ENCODE measurements at places on chromosomes 11 and 22.

- DNase-seq = no peak
- H3K27ac ChIP-seq = no peak overlapping the region
- peaks cover 32% of the 10 kb centered on the region for H3K27me3 ChIP-seq
- no peaks in the 10 kb centered on the region for H3K4me1 ChIP-seq
Measured at GRCh38 chr22:27317971-27318428, 483.6 kb downstream of the MN1 start.

- peaks cover 2% of the 10 kb centered on the region for H3K36me3 ChIP-seq
- DNase-seq = peak; percentile 90
- no peaks in the 10 kb centered on the region for H3K4me1 ChIP-seq
- no peaks in the 10 kb centered on the region for H3K27me3 ChIP-seq
- no peak overlapping the region for H3K27ac ChIP-seq
Measured at GRCh38 chr22:44735518-44736428, 16.6 kb upstream of the ARHGAP8 start.

- H3K27ac ChIP-seq = peak within 1 kb of the TSS; percentile 99
- H3K36me3 ChIP-seq = peaks cover 22% of the 10 kb centered on the region
- peaks cover 63% of the 10 kb centered on the region for H3K4me1 ChIP-seq
- peak within 1 kb of the TSS; percentile 94 for H3K4me3 ChIP-seq
- peaks cover under 1% of the 10 kb centered on the region for H3K27me3 ChIP-seq
Measured at GRCh38 chr22:24427500-24428164, at the start of gene ADORA2A. TSS of gene ADORA2A (plus strand) at chr22:24427599. CDS start at chr22:24433405, 5,806 bp downstream.

DNA sequence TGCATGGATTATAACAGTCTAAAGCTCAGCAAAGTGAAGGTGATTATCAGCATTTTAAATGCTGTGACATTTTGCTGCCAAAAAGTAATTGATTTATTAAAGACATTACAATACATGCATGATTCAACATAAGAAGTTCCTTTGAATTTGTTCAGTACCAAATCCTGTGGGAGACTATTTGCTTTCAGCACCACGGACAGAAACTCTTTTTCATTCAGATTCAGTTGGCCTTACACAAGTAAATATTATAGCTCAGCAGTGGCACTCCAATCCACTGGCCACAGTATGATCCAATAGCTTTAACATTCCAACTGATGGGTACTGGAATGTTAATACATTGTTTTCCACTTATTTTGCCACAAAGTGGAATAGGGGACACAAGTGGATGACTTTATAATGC, 806.7 kb downstream of the NTM start:
- no peak for DNase-seq
- no peaks in the 10 kb centered on the region for H3K36me3 ChIP-seq
- no peaks in the 10 kb centered on the region for H3K27me3 ChIP-seq
- no peaks in the 10 kb centered on the region for H3K4me1 ChIP-seq
- no peak overlapping the region for H3K4me3 ChIP-seq

- DNase-seq = no peak
- H3K27ac ChIP-seq = no peak overlapping the region
- H3K36me3 ChIP-seq = no peaks in the 10 kb centered on the region
- H3K4me3 ChIP-seq = no peak overlapping the region
Measured at GRCh38 chr22:34761111-34761510, 304.8 kb upstream of the ISX start.

DNA sequence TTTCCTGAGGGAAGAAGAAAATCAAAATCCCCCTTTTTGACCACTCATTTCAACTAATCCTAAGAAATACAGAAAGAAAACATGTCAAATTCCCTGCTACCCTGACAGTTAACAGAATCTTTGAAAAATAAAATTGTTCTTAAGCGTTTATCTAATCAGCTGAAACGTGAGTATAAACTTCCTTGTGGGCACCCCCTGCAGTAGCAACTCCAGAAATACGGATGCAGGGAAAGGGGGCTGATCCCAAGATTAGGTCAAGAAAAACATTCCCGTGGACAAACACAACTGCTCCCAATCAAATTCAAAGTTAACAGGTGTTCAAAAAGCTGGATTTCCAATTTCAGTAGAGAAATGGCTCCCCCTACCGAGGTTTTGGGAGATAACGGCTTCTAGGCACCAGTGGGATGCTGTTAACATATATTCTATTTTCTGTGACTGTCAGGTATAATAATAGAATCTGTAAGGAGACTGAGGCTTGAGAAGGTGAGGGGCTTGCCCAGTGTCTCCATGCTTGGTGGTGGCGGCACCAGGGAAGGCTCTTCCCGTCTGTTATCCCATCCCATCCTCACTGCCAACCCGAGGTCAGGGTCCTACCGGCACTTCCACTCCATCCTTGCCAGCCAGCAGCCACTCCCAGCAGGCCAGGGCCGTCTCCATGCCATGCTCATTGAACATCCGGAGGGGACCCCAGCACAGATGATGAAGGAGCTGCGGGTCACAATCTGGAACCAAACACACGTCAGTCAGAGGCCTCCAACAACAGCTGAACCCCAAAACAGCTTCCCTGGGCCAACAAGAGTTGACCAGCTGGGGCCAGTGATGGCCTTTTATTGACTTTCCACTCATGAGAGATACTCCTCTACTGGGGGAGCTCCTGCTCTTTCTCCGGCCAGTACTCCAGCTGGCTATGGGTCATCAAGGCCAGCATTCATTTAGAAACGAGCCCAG, 32.0 kb upstream of the SERPIND1 start:
- no peak overlapping the region for H3K4me3 ChIP-seq
- peaks cover 29% of the 10 kb centered on the region for H3K36me3 ChIP-seq
- peak; percentile 60 for DNase-seq
- H3K27ac ChIP-seq = no peak overlapping the region

- H3K4me1 ChIP-seq = peaks cover 26% of the 10 kb centered on the region
- peak overlapping the region; percentile 74 for H3K4me3 ChIP-seq
- DNase-seq = peak; percentile 78
- H3K27ac ChIP-seq = peak overlapping the region; percentile 90
- H3K27me3 ChIP-seq = no peaks in the 10 kb centered on the region
Measured at GRCh38 chr22:49925525-49926128, 7.2 kb downstream of the CRELD2 start.

GRCh38 chr11:71400216-71400615, 48.0 kb downstream of the DHCR7 start:
- H3K27ac ChIP-seq = no peak overlapping the region
- H3K4me3 ChIP-seq = no peak overlapping the region
- no peaks in the 10 kb centered on the region for H3K4me1 ChIP-seq
- no peaks in the 10 kb centered on the region for H3K36me3 ChIP-seq

- no peak overlapping the region for H3K27ac ChIP-seq
- no peak overlapping the region for H3K4me3 ChIP-seq
- no peaks in the 10 kb centered on the region for H3K4me1 ChIP-seq
Measured at GRCh38 chr11:116413301-116414242, 359.2 kb downstream of the BUD13 start.

DNA sequence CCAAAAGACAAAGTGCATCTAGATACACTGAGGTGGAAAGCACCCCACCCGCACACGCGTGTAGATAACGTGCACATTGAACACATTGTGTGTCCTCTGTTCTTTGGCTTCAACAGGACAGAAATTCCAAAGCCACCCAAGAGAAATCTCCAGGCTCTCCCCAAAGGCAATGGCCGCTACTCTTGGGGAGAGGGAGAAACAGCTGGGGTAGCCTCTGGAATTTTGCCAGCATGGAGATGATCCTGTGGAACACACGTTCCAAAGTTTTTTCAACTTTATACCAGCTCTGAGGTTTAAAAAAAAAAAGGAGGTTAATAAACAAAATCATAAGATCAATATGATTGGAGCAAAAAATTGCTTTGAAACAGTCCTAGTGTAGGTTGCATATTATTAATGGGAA, 63.0 kb upstream of the CD82 start:
- no peaks in the 10 kb centered on the region for H3K36me3 ChIP-seq
- H3K27ac ChIP-seq = no peak overlapping the region
- H3K4me3 ChIP-seq = no peak overlapping the region
- no peaks in the 10 kb centered on the region for H3K4me1 ChIP-seq
- no peak for DNase-seq

DNA sequence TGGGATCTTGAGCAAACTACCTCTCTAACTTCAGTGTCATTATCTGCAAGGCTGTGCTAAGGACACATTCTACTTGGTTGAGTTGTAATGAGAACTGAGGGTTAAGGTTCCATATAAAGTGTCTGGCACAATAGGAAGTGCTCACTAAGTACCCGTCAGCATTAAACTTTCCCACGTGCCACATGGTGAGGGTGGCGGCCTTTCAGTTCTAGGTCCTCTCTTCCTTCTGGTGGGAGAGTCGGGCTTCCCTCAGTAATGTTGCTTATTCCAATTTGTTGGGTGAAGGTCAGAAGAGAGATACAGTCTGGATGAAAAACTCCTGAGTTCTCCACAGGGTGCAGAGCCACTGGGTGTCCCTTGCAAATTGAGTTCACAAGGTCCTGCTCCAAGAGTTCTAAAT, 4.6 kb upstream of the CD6 start:
- H3K4me3 ChIP-seq = no peak overlapping the region
- H3K27ac ChIP-seq = no peak overlapping the region
- DNase-seq = no peak
- H3K4me1 ChIP-seq = peaks cover 16% of the 10 kb centered on the region
- H3K27me3 ChIP-seq = peaks cover 2% of the 10 kb centered on the region
- peaks cover 4% of the 10 kb centered on the region for H3K36me3 ChIP-seq

GRCh38 chr11:106304274-106304673, 226.8 kb downstream of the AASDHPPT start:
- H3K4me1 ChIP-seq = no peaks in the 10 kb centered on the region
- H3K4me3 ChIP-seq = no peak overlapping the region
- no peaks in the 10 kb centered on the region for H3K36me3 ChIP-seq
- no peaks in the 10 kb centered on the region for H3K27me3 ChIP-seq
- H3K27ac ChIP-seq = no peak overlapping the region

- H3K4me3 ChIP-seq = no peak overlapping the region
- no peaks in the 10 kb centered on the region for H3K27me3 ChIP-seq
- no peak for DNase-seq
- H3K27ac ChIP-seq = peak overlapping the region; percentile 33
- H3K36me3 ChIP-seq = no peaks in the 10 kb centered on the region
Measured at GRCh38 chr22:24482575-24482974, 12.6 kb upstream of the UPB1 start.

GRCh38 chr11:21909145-21909544, 283.7 kb upstream of the ANO5 start:
- no peak overlapping the region for H3K27ac ChIP-seq
- no peak overlapping the region for H3K4me3 ChIP-seq
- DNase-seq = no peak
- no peaks in the 10 kb centered on the region for H3K27me3 ChIP-seq
- H3K36me3 ChIP-seq = no peaks in the 10 kb centered on the region
- no peaks in the 10 kb centered on the region for H3K4me1 ChIP-seq

GRCh38 chr11:77669848-77670511, 32.4 kb upstream of the CLNS1A start:
- no peaks in the 10 kb centered on the region for H3K4me1 ChIP-seq
- H3K4me3 ChIP-seq = no peak overlapping the region
- no peak overlapping the region for H3K27ac ChIP-seq
- no peaks in the 10 kb centered on the region for H3K27me3 ChIP-seq
- DNase-seq = no peak
- H3K36me3 ChIP-seq = peaks cover 43% of the 10 kb centered on the region

- no peaks in the 10 kb centered on the region for H3K27me3 ChIP-seq
- H3K36me3 ChIP-seq = peaks cover 4% of the 10 kb centered on the region
- no peak overlapping the region for H3K4me3 ChIP-seq
- H3K27ac ChIP-seq = no peak overlapping the region
- H3K4me1 ChIP-seq = peaks cover 4% of the 10 kb centered on the region
- no peak for DNase-seq
Measured at GRCh38 chr11:11117730-11118129, 235.3 kb downstream of the CSNK2A3 start.

- no peak for DNase-seq
- H3K27me3 ChIP-seq = no peaks in the 10 kb centered on the region
- H3K4me3 ChIP-seq = no peak overlapping the region
- no peaks in the 10 kb centered on the region for H3K4me1 ChIP-seq
- no peak overlapping the region for H3K27ac ChIP-seq
- H3K36me3 ChIP-seq = no peaks in the 10 kb centered on the region
Measured at GRCh38 chr22:20650294-20651207, 123.4 kb upstream of the SERPIND1 start.

DNA sequence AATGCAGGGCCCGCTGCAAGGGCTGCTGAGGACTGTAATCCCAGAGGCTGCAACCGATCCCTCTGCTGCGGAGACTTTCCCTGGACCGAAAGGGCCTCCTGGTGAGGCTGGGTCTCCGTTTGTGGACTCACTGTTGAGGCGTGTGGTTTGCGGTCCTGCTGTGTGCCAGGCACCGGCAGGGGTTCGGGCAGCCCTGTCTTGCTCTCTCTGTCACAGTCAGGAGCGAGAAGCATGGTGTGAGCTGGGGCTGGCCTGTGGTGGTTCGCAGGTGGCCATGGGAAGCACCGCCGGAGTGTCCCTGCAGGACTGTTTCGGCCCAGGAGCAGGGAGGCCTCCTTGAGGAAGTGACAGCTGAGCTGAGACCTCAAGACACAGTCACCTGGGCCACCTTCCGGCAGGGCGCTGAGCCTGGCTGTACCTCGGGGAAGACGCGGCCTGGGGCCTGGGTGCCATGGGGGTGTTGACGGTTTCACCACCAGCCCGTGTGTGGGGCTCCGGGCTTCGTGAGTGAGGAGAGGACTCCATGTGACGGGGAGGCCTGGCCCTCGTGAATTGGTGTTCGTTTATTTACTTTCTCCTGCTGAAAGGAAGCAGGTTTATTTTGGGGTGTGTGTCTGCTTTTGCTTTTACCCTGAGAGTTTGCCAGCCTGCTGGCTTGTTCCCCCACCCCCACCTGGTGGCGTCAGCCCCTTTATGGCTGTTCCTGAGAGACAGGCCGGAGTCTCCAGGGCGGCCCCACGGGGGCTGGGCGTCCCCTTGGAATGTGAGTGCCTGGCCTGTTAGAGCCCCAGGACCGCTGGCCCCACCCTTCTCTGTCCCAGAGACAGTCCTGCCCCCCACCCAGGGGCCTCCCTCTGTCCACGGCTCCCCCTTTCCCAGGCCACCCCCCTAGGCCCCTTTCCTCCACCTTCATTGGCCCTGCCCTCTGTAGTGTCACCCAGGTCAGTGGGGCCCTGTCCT, 122.5 kb downstream of the KCNQ1OT1 start:
- peak; percentile 3 for DNase-seq
- H3K4me1 ChIP-seq = no peaks in the 10 kb centered on the region
- no peaks in the 10 kb centered on the region for H3K36me3 ChIP-seq
- H3K27me3 ChIP-seq = no peaks in the 10 kb centered on the region
- no peak overlapping the region for H3K4me3 ChIP-seq

DNA sequence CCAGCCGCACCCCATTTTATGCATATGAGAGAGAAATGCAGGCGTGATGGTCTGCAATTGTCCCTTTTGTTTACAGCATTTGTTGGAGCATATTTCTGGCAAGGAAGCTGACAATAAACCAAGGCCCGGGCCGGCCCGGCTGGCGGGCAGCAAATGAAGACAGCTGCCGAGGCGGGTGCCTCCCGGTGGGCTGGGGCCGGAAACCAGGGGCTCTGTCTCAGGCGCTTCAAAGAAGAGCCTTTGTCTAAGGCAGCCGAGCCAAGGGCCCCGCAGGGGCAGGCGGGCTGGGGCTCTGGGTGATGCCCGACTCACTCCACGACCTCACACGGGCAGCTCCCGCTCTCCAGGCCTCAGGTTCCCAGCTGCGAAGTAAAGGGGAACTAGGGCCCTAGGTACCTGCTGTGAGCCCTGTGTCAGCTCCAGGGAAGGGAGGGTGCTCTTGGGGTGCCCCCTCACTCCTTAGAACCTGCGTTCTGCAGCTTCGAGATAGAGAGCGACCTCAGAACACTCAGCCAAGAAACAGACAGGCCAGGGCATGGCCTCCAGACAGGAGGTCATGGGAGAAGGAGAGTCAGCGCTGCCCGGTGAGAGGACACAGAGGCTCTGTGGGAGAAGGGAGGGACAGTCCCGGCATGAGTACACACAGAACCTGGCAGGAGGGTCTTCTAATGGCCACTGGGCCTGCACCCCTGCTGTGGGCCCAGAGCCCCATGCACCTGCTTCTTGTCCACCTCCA, 2.4 kb downstream of the LINC01488 start:
- no peak overlapping the region for H3K4me3 ChIP-seq
- no peak overlapping the region for H3K27ac ChIP-seq
- no peak for DNase-seq
- H3K36me3 ChIP-seq = no peaks in the 10 kb centered on the region
- H3K27me3 ChIP-seq = no peaks in the 10 kb centered on the region
